Stimulated activated CD8-positive, alpha-beta memory T cell treated with anti-CD3 and anti-CD28 coated beads, Interleukin-15, amount 100 ng/mL, for 4 hours (primary cell): ENCODE measurements at places on chromosomes 13 and 19.

GRCh38 chr19:50750010-50750409 lies 20.3 kb upstream of the GPR32 start:
- DNase-seq, result no peak

DNA sequence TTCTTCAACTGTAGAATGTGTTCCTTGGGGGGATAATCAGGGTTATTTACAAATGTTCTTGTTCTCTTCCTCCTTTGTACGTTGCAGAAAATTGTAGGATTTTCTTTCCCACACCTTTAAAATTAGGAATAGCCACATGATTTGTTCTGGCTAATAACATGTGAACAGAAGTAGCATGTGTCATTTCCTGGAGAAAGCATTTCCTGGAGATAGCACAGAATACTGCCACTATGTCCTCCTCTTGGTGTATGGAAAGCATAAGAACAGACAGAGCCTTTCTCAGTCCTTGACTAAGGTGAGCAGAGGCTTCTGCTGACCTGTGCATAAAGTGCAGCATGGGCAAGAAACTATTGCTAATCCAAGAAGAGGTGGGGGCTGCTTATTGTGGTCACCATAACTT lies 101.8 kb downstream of the FAM216B start:
- no peak for DNase-seq

DNA sequence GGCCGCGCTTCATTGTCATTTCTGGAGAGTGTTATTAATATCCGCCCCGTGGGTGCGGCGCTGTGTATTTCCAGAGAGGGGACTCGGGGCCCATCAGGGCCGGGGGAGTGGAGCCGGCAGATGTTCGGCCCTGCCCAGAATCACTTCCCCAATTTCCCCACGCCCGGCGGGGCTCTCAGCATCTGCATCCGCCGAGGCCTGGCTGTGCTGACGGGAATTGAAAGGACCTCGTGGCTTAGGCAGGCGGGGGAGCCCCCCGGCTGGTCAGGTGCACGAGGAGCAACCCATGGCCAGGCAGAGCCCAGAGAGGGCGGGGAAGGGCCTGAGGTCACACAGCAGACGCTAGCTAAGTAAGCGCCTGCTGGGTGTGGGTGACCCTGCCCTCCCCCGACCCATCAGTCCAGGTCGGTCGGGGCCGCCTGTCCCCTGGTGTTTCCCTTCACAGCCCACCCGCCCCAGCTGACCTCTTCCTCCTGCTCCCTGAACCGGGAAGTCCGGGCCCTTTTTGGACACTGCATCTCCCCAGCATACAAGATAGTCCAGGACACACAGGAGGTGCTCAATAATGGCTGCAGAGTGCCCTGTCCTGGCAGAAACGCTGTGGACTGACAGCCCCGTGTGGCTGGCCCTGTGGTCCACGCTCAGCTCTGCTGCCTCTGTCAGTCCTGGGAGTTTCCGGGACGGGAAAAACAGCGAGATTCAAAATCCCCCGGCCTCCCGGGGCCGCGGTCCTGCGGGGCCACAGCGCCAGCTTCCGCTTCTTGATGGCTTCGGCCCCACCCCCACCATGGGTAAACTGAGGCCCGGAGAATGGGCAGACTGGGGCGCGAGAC lies 22.1 kb downstream of the ARID3A start:
- no peak for DNase-seq

DNA sequence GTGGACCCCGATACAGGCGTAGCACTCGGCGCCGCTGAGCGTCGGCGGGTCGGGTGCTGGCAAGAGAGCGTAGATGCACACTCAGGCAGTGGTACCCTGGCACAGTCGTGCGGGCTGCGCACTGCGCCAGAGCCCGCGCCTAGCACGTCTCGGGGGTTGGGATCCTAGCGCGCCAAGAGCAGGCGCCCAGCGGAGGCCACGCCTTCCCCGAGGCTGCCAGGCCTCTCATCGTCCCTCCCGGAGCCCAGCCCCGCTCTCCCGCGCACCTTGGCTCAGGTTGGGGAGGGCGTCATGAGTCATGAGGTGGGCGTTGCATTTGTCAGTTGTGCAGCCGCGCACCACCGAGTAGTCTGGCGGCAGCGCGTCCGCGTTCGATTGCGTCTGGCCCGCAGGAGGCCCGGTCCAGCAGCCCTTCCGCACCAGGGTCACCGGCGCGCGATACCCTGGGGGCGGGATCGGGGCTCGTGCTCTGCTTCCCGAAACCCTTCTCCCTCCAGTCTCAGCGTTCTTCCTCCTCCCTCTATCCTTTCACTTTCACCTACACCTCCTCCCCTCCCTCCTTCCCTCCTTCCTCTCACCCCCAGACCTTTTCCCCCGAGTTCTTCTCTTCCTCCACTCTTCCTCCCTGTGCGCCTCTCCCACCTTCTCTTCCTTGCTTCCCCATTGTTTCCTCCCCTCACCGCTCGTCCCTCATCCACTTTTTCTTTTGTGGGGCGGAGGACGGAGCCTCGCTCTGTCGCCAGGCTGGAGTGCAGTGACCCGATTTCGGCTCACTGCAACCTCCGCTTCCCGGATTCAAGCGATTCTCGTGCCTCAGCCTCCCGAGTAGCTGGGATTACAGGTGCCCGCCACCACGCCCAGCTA lies 3.5 kb downstream of the LYPD5 start:
- DNase-seq, result peak; percentile 77

DNA sequence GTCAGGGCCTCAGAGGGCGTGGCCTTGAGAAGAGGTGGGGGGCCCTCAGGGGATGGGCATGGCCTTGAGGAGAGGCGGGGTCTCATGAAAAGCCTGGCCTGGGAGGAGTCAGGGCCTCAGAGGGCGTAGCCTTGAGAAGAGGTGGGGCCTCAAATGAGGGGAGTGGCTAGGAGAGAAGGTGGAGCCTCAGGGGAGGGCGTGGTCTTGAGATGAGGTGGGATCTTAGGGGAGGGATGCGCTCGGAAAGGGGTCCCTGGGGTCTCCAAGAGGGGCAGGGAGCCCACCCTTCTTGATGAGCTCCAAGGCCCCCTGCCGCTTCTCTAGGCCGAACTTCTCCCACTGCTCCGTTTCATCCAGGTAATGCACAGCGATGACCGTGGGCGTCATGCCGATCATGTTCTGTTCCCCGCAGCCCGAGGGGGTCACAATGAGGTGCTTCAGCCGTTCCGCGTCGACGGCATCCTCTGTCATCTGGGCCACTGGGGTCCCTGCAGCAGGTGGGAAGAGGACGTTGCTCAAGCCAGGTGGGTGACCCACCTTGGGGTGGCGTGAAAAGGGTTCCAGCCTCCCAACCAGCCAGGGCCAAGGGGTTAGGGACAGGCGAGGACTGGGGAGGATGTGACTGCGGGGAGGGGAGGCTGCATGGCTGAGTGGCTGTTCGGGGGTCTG lies 24.3 kb upstream of the TNFSF14 start:
- DNase-seq, result no peak

DNA sequence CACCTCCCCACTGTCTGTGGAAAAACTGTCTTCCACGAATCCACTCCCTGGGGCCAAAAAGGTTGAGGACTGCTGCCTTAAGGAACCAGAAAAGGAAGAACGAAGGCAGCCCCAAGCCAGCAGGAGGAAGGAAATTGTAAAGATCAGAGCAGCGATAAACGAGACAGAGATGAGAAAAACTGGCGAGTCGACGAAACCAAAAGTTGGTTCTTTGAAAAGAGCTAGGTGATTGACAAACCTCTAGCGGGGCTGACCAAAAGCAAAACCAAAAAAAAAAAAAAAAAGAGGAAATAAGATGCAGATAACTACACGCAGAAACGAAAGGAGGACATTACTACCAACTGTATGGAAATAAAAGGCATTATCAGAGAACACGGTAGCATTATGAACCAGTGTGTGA lies 76.9 kb downstream of the GADD45B start:
- no peak for DNase-seq

DNA sequence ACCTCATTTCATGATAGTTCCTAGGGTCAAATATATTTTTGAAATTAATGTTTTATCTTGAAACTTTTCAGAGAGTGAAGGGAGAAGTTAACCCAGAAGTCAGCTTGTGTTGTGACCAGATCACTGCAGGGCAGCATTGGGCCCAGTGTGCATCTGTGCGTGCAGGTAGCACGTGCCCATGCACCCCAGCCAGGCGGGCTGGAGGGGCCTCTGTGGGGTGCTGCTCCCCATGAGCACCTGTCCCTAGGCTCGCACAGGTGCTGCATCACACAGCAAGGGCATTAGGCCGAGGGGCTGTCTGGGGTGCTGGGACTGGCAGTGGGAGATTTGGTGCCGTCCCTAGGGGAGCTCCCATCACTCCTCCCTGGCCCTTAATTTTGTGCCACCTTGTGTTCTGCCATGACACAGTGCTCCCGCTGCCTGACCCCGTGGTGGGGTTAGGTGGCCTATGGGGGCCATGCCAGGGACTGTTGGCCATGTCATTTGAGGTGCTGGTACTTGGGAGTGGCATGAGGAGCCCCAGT lies 13.1 kb downstream of the UPF1 start:
- no peak for DNase-seq

DNA sequence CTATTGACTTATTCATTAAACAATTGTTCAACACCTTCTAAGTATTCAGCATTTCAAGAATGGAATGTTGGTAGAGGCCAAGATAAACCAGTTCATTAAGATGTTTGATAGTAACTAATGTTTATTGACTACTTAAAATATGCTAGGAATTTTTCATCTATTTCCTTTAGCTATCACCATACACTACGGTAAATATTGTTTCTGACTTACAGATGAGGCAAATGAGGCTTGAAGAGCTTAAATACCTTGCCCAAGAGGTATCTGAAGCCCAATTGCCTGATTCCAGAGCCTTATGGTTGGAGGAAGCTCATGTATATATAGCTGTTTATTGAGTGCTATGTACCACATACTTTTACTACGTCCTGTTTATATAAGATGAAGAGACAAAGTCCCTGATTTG lies 286.2 kb downstream of the NDFIP2 start:
- DNase-seq, result no peak
